Thoracic aorta (tissue), 2 donors: ENCODE measurements at places on chromosomes 11 and 22. TPM values are rescaled to one million over a fixed set of nuclear protein-coding genes. Genes with fewer than 3 reads are reported as not detected.

GRCh38 chr11:117910941-117911655 is 18.1 kb downstream of the TMPRSS13 start:
- DNase-seq: no peak

DNA sequence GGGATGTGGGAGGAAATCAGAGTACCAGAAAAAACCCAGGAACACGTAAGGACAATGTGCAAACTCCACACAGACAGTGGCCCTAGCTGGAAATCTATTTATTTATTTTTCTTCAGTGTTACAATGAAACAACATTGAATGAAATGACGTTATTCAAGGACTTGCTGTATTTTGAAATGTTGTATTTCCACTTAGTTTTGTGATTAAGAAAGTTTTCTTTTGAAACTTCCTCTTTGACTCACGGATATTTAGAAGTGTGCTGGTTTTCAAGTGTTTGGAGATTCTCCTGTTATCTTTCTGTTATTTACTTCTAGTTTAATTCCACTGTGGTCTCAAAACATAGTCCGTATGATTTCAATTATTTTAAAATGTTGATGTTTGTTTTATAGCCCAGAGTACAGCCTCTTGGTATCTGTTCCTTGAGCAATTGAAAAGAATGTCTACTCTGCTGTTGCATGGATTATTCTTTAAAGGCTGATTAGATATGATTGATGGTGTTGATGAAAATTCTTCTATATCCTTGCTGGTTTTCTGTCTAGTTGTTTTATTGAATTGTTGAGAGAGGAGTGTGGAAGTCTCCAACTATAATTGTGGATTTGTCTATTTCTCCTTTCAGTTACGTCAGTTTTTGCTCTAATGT is 141.0 kb downstream of the ARHGAP20 start:
- no peak for DNase-seq

- DNase-seq: no peak
Measured at GRCh38 chr11:59012398-59013265, 73.3 kb downstream of the GLYATL1 start.

- no peak for DNase-seq
Measured at GRCh38 chr22:31339148-31339832, 6.9 kb downstream of the PATZ1 start.

PTGDR2 gene
- 0.21 TPM for total RNA-seq

APIP gene
- total RNA-seq: 16.9 TPM

DLG2 gene
- 3.8 TPM for total RNA-seq

SMPD1 gene
- 51.3 TPM for total RNA-seq
